ENCODE measurements at places on chromosomes 6 and 20.

- DNase-seq: no peak
These were observed 729.8 kb downstream of the TBC1D32 start for GRCh38 chr6:120604510-120604909.

DNA sequence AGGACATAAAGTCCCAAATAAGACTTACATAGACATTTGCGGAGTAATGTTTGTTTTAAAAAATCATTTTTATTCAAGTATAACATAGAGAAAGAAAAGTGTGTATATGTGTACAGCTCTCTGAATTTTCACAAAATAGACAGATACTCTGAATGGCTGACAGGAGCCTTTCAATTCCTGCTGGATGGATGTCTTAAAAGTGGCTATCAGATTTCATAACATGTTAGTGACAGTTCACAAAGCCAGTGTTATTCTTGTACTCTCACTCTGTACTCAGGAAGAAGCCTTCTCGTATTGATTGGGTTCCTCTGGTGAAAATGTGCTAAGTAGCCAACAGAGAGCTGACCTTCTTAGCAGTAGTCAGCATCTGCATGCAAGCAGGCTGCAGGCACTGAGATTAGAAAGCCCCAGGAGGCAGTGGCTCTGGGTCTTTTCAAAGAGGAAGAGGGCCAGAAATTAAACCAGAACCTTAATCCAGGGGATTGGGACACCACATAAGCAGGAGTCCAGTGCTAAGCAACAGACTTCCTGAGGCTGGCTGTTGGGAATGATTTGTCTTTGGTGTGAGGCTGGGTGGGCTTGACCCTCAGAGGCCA is 19.7 kb downstream of the SLC17A4 start:
- DNase-seq: no peak

DNA sequence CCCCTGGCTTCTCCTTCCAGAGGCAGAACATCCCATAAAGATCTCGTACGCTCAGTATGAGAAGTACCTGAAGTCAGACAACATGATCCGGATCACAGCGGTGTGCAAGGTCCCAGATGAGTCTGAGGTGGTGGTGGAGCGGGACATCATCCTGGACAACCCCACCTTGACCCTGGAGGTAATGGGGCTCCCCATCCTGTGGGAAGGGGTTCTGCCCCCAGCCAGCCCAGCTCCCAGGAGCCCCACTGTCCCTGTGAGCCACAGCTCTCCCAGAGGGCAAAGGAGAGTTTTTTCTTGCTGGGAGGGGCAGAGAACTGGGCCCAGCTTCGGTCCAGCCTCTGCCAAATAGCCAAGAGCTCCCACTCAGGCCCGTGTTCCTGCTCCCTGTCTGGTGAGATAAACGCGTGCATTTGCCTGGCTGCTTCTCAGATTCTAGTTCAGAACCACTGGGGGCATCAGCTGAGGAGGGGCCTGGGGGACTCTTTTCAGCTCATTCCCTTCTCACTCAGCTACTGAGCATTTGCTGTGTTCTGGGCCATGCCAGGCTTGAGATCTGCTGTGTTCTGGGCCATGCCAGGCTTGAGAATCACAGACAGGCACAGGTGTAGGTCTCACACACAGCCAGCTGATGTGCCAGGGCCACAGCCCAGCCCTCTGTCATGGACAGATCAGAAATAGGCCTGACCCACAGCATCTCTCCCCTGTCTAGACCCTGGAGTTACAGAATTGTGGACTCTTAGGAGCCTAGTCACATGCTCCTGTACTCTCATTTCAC is 39.5 kb downstream of the TGM3 start:
- DNase-seq: no peak

- no peak for DNase-seq
These were observed 59.5 kb upstream of the ADGRG6 start for GRCh38 chr6:142242269-142242668.

DNA sequence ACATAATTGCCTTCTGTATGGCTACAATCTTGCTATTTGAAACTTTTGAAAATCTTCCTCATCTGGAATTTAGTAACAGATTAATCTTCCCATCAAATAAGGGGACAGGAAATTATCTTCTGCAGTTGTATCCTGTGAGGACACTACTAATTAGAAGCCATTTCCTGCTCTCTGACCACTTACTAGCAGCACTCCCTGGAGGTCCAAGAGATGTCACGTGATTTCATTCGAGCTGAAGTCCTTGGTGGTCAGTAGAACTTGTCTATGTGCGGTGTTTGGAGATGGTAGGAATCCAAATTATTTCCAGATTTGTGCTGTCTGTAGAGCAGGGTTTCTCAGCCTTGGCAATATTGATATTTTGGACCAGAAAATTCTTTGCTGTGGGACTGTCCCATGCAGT is 202.5 kb downstream of the TFAP2B start:
- DNase-seq: no peak

- DNase-seq: no peak
These were observed 87.2 kb downstream of the FKBP5 start for GRCh38 chr6:35601331-35602132.

DNA sequence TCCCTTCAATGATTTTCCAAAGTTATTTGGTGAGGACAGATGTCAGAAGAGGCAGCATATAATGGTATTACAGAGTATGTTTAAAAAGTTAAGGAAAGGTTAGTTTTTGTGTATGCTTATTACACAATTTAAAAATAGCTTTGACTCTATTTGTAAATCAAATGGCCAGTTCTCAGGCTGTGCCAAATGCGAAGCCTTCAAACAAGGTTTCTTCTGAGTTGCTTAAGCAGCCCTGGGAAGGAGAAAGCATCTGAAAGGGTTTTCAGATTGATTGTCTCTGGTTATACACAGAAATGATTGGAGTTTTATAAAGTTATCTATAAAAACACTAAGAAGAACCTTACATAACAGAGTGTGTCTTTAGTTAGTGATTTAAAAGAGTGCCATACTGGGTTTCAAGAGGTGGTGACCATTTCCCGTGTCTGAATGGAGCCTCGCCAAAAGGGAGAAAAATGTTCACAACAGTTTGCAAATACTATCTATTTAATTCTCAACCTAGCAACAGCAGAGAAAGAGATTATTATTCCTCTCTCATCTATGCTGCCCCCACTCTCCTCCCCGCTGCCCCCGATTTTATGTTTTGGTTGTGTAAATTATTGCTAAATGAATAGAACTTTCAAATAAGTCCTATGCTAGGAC is 16.7 kb downstream of the CD109 start:
- DNase-seq: no peak

- no peak for DNase-seq
These were observed 659 bp downstream of the CEP85L start for GRCh38 chr6:118650582-118651281.

DNA sequence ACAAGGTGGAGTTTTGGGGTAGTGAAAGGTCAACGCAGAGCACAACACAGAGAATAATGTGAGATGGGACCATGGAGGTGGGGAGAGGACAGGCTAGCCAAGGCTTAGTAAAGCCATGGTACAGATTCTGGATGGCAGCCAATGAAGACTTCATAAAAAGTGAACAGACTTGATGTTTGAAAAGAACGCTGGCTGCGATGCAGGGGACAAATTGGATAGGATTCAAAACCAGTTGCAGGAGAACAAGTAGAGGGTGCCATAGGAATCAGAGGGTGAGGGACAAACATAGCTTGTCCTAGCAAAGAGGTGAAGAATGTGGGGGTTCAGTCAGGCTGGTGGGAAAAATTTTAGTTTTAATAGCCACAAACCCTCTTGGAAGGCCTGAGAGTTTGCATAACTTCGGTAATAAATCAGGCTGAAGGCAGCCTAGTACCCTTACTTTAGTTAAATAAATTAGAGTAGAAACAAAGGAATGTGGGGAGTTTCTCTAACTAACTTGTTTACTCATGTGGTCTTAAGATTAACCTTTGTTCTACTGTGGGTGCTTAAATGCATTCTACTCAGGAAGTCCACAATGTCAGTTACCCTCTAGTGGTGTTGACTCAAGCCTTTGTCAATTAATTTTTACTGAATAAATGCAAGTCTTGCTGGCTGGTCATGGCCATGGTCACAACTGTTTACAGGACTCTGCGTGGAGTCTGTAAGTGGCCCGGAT is 216.4 kb downstream of the C6orf118 start:
- DNase-seq: no peak

DNA sequence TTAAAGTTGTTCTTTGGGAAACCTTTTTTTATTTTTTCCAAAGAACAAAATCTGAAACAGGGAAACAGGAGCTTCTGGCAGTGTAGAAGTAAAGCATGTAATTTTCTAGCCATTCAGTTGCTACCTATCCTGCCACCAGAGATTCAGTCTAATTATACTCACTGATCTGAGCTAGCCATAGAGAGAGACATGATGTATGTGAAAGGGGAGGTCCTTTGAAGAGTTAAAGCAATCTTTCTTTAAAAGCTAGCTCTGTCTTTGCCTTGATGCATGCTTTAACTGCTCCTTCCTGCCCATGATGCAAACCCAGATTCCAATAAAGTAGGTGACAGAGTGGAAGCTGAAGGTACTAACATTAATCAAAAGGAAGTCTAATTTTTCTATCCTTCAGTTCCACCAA is 114.1 kb upstream of the GRIK2 start:
- DNase-seq: no peak

- no peak for DNase-seq
These were observed 108.4 kb downstream of the RIMS1 start for GRCh38 chr6:71994705-71995271.

GRCh38 chr6:143449714-143450452 is 612 bp downstream of the ADAT2 start:
- no peak for DNase-seq

DNA sequence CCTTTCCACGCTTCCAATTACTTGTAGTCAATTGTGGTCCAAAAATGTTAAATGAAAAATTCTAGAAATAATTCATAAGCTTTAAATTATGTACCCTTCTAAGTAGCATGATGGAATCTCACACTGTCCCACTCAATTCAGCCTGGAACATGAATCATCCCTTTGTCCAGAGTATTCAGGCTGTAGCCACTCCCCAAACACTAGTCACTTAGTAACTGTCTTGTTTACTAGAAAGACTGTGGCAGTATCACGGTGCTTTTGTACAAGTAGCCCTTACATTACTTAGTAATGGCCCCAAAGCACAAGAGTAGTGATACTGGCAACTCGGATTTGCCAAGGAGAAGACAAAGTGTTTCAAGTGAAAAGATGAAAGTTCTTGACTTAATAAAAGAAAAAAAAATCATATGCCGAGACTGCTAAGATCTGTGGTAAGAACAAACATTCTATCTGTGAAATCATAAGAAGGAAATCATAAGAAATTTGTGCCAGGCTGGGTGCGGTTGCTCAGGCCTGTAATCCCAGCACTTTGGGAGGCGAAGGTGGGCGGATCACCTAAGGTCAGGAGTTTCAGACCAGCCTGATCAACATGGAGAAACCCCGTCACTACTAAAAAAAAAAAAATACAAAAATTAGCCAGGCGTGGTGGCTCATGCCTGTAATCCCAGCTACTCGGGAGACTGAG is 168.5 kb upstream of the SIM1 start:
- DNase-seq: no peak

DNA sequence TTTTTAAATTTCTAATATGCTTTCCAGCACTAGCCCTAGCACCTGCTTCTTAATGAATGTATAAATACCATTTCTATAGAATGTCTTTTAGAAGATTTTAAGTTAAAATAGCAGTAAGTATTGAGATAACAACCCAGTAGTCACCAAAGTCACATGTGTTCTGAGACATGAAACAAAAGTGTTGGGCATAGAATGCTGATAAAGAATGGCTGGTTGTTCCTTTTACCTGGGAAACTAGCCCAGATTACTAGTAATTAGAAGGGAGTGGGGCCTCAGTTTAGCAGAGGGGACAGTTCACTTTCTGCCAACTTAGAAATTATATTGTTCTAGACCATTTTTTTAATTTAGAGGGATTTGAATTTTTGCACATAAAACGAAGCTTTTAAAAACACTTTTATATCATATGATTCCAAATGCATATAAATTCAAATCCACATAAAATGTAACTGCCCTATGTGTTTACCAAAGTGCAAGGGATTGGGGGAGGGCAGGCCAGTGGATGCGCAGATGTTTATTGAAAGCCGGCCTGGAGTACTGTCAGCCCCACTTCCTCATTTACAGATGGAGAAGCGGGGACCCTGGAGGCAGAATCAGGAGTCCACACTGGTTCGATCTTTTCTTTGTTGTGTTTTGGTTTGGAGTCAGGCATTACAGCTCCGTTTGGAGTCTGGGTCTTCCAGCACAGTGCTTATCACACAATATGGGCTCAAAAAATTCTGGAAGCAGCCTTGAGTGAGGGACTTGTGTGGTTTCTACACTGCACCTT is 139.8 kb downstream of the ZDHHC14 start:
- DNase-seq: no peak

DNA sequence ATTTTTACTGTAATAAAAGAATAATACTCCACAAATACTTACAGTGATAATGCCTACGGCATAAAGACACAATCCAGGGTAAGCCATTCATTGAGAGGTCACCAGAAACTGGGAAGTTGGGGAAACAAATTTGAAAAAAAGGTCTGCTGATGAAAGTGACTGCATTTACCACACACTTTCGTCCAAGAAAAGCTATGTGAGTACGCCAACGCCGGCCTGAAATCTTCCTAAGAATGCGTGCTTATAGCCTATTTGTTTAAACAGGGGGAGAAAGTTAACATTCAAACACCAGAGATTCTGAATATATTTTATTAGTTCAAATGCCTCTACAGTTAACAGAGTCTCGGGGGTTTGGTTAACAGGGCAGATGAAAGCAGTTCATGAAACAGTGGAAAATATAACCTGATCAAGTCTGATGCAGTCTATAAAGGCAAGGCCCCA is 657 bp upstream of the LTV1 start:
- no peak for DNase-seq

DNA sequence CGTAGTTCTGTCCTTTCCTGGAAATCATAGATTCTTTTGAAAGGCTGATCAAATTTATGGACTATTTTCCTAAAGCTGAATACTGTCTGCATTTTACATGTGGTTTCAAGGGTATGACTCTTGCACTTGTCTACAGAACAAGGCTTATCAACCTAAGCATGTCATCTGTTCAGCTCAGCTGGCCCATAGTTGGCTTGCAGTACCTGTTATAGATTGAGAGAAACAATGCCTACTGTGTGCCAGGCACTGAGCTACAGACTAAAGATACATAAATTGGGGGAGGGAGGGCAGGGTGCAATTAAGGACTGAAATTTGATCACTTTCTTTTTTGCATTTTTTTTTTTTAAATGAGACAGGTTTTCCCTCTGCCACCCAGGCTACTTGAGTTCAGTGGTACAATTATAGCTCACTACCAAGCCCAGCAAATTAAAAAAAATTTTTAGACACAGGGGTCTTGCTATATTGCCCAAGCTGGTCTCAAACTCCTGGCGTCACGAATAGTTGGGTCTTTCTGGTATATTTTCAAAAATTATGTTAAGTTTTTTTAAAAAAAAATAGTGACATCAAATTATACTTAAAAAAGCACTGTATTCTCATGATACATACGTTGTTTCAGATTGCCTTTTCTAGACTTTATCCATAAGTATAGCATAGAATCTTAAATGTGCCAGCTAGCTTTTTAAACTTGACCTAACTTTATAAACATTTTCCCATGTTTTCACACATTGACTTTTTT is 52.2 kb downstream of the RREB1 start:
- no peak for DNase-seq

DNA sequence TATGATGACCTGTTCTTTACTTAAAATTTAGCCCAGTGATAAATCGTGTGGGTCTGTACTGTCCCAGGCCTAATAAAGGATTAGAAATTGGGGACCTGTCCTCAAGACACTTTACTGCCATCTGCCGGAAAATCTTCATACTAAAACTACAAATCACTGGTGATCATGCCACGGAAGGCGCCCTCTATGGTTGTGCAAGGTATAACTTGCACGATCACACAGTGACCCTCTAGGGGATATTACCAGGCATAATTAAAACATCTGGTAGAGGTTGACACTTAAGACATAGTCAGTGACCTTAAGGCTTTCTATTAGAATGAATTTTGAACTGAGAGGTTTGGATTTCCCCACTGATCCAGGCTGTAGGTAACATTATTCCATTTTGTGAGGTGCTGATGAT is 172.6 kb downstream of the BMP2 start:
- no peak for DNase-seq
